ENCODE measurements at places on chromosomes 2 and 18.

DNA sequence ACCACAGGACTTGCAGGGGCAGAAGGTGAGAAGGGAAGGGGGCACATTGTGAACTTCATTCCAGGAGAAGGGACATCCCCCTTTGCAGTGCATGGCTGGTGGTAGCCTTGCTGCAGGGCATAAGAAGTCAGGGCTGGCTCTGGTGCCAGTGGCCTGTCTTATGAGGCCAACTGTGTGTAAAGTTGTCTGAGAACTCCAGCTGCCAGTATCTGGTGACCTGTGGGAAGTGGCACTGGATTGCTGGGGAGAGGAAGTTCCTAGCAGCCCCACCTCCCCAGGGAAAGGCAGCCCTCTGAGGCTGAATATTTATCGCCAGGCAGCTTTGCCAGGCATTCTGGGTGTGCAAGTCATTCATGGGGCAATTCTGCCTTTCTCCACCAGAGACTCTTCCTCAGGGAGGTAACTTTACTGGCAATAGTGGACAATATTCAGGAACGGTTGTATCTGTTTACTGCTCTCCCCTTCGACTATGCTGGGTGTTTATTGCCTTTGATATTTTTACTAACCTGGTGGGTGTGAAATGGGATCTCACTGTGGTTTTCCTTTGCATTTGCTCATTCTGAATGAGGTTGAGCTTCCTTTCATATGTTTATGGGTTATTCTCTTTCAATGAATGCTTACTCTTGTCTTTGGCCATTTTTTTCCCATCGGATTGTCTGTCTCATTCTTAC lies 12.3 kb downstream of the TRPM8 start:
- no peak for DNase-seq

DNA sequence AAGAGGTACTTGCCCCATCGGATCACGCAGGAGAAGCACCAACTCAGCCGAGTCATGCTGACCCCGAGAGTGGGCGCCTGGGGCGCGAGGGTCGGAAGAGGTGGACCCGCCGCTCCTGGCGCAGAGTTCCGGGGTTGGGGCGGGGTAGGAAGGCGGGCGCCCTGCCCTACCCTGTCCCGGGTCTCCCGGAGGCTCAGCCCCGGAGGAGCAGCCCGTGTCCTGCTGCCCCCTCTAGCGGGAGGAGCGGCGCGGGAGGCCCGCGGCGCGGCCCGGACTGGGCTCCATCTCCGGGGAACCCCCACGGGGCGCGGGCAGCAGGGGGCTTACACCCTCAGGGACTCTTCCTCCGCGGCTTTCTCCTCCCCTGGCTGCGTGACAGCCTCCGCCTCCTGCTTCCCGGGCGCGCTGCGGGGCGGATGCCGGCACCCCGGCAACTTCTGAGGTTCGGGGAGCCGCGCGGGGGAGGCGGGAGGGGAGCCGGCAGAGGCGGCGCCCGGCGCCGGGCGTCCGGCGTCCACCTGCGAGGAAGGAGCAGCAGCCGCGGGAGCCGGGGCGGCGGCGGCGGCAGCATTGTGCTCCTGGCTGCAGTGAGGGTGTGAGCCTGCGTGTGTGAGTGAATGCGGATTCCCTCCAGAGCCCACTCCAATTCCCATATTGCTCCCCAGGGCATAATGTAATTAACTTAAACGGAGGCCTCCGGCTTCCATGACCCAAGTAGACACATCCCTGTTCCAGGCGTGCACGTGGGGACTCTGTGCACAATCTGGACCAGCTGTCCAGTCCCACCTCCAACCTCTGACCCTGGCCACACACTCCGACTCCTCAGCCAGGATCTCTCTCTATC lies 7.6 kb upstream of the TNS1 start:
- DNase-seq, result no peak

DNA sequence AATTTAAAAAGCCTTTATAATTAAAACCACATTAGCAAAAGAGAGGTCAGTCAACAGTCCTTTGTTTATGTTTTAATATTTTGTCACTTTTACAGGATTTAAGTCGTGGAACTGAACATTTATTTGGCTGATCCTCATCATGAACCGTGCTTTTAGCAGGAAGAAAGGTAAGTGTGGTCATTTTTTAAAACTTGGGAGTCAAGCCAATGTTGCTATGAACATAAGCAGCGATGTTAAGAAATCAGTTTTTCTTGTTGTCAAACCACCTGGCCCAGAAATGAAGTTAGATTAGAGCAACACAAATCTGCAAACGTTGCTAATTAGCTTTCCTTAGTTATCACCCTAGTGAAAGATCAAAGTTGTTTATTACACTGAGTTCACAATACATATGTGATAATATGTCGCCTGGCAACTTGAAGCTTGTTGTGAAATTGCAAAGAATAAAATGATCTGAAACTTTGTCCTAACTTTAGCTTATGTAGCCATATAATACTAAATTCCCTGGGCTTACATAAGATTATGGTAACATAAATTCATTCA lies 186.0 kb downstream of the GULP1 start:
- DNase-seq, result no peak

GRCh38 chr18:28767727-28768211 lies 590.8 kb upstream of the CDH2 start:
- no peak for DNase-seq

DNA sequence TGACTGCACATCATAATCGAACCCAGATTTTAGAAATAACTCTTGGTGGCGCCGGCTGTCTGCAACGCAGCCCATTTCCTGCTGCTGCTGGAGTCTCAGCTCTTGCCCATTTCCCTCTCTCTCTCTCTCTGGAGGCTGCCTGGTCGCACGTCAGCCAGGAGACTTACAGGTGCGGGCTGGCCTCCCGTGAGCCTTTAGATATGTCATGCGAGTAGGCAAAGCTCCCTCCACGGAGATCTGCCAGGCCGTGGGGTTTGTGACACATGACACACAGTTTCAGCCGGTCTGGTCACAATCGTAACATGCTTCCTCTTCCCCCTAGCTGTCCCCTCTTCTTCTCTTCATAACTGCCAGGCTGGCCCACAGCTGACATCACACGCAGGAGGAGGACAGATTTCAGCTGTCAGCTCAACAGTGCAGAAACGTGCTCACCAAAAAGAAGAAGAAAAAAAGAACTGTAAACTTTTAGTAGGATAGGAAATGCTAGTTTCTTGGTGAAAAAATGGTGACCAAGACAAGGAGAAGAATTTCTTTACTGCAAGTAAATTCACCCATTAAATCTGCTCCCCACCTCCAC lies 489.3 kb downstream of the ZNF516 start:
- no peak for DNase-seq

- DNase-seq, result no peak
Observed at GRCh38 chr2:123915380-123915779, 109.7 kb upstream of the CNTNAP5 start.

- DNase-seq, result no peak
Observed at GRCh38 chr2:26683583-26683982, 8.9 kb upstream of the KCNK3 start.

DNA sequence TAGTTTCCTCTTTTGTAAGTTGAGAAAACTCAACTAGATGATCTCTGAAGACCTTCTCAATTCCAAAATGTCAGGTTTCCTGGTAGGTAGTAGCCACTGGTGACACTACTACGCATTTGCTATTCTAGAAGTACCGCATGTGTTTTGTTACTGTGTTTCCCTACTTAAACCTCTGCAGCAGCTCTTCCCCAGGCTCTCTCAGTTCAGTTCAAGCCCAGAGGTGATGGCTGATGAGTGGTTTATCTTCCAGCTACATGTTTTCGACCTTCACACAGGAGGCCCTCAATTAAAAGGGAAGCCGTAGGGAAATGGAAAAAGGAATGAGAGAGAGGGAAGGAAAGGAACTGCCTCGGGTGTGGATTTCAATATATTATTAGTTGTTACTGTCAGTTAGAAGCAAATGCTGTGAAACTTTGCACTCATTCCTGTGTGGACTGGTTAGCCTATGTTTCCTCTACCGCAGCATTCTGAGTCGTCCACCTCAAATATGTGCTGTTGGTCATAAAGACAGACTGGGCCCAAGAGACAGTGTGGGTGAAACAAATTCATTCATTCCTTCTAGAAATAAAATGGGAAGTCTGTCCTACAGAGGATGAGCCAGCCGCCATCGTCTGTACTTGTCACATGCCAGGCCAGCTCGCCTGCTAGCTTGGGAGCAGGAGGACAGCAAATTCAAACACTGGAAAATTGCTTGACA lies 455.2 kb upstream of the RAB12 start:
- no peak for DNase-seq

- DNase-seq, result peak; percentile 85
Observed at GRCh38 chr2:55137024-55137958, 87.0 kb upstream of the RTN4 start.

- DNase-seq, result no peak
Observed at GRCh38 chr2:17579605-17580318, 39.3 kb downstream of the VSNL1 start.

- DNase-seq, result no peak
Observed at GRCh38 chr2:225028572-225028971, 13.7 kb downstream of the DOCK10 start.

DNA sequence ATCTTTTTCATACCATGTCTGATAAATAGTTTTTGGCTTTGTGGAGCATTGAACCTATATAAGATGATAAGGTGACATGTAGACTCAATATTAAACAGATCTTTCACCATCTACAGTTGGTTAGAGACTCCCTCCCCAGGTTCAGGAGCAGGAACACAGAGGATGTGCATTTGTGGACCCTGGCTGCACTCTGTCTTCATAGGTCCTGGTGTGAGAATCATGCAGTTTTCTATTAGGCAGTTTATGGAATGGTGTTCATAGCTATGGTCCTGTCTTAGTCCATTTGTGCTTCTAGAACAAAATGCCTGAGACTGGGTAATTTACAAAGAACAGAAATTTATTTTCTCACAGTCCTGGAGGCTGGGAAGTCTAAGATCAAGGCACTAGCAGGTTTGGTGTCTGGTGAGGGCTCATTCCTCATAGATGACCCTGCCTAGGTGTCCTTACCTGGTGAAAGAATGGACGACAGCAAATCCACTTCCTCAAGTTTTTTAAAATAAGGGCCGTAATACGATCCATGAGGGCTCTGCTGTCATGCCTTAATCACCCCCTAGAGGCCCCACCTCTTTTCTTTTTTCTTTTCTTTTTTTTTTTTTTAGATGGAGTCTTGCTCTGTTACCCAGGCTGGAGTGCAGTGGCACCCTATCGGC lies 35.3 kb upstream of the FAM98A start:
- no peak for DNase-seq

- DNase-seq, result peak; percentile 99
Observed at GRCh38 chr18:13566941-13567746, 159.2 kb downstream of the FAM210A start.

DNA sequence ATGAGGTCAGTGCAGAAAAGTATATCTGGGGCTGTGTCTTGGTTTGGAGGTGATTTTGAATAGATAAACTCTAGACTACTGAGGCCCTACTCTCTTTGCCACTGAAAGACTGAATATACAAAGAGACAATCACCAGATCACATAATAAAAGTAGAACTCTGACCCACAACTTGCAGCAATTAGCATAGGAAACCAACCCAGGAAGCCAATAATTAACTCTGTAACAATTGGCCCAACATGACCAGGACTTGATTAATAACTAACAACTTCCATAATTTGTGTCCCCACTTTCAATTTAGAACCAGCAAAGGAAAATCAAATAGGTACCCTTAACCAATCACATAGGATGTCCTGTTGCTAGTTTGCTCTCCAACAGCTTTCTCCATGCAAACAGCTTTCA lies 1104.9 kb upstream of the CELF4 start:
- no peak for DNase-seq

GRCh38 chr2:141534666-141535362 lies 596.0 kb downstream of the LRP1B start:
- no peak for DNase-seq

GRCh38 chr2:3195641-3196476 lies 181.8 kb downstream of the EIPR1 start:
- peak; percentile 79 for DNase-seq
